Ascending aorta (tissue), 2 donors: ENCODE measurements at places on chromosomes 16 and 17. TPM values are rescaled to one million over a fixed set of nuclear protein-coding genes. Genes with fewer than 3 reads are reported as not detected.

DNA sequence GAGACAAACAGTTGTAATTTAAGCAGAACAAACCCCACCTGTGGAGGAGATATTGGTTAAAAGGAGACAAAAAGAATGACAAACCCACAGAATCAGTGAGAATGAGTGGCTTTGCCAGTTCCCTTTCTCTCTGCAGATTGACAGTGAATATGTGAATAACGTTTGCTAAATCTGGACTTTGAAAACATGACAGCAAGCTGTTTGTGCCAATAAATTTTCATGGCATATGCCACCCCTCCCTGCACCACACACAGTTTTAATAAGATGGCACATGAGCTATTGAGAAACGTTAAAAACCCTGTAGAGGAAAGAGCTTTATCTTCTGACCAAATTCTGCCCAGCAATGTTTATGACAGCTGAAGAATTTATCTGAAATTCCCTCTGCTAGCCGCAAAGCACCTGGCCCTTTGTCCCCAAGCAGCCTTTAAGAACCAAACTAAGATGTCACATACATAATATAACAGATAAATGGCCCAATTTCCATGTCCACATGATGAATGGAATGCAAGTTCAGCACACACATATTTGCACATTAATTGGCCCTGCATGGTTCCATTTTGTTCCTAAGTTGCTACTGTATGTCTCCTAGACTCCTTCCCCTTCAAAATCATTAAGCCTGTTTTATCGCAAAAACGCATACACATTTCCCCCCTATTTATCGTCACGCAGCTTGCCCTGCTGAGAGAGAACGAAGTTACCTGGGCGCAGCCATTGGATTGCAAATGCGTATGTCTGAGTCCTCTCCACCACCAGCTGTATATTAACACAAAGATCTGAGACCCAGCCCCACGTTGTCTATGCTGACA is 773.5 kb upstream of the EEF2KMT start:
- no peaks in the 10 kb centered on the region for H3K4me1 ChIP-seq
- no peak for DNase-seq
- H3K4me3 ChIP-seq: no peak overlapping the region
- no peak overlapping the region for H3K27ac ChIP-seq
- H3K36me3 ChIP-seq: no peaks in the 10 kb centered on the region

DNA sequence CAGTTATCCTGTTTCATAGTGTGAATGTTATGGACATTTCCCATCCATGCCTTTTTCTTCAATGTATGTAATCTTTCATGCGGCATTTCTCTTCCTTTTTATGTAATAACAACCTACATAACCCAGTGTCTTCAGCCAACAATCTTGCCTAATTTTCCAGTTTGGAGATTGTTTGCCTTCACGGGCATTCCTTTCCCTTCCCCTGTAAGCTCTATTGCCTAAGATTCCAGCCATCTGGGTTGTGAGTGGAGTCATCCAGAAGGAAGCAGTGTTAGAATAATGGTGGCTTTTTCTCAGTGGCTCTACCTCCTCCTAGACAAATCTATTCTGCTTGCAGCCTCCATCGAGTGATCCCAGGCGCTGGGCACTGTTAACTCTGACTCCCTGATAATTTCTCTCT is 22.3 kb downstream of the SYCE1L start:
- no peak overlapping the region for H3K4me3 ChIP-seq
- DNase-seq: no peak

- H3K4me3 ChIP-seq: no peak overlapping the region
- no peak overlapping the region for H3K27ac ChIP-seq
- H3K27me3 ChIP-seq: no peaks in the 10 kb centered on the region
- no peak for DNase-seq
- H3K36me3 ChIP-seq: peaks cover 21% of the 10 kb centered on the region
Observed at GRCh38 chr17:2388683-2389055, 12.2 kb downstream of the MNT start.

DNA sequence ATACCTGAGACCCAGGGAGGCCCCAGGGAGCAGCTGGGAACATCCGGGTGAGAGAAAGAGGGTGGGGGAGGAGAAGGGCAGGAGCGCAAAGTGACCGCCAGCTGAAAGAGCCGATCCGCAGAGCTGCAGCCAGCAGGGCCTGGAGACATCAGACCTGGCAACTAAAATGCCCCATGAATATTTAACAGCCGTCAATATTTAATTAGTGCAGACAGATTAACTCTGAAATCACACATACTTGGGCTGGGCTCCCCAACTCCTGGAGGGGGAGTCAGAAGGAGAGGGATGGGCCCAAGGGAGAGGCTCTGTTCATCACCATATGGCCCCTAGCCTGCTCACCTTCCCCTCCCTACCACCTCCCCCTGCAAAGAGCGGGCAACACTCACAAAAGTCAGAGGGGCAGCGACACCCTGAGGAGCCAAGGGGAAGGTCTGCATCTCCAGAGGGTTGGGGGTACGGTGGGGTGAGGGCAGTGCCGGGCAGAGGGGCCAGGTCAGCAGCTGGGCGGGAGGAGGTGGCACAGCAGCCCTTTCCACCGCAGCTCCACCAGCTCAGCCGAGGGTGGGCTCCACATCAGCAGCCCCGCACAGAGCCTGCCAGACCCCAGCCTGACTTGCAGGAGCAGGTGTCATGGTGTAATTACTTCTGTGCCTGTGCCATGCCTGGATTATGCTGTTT is 61.9 kb upstream of the CCL1 start:
- H3K4me1 ChIP-seq: no peaks in the 10 kb centered on the region
- H3K36me3 ChIP-seq: no peaks in the 10 kb centered on the region
- H3K27ac ChIP-seq: no peak overlapping the region
- H3K27me3 ChIP-seq: no peaks in the 10 kb centered on the region
- DNase-seq: no peak

DNA sequence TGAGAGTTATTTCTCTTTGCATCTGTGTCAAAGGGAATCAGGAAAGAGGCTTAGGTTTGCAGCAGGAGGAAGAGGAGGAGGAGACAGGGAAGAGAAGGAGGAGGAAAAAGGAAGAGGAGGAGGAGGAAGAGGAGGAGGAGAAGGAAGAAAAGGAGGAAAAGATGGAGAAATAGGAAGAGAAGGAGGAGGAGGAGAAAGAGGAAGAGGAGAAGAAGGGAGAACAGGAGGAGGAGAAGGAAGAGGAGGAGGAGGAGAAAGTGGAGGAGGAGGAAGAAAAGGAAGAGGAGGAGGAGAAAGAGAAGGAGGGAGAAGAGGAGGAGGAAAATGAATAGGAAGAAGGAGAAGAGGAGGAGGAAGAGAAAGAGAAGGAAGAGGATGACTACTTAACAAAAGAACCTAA is 459.1 kb downstream of the GRIN2A start:
- H3K27ac ChIP-seq: no peak overlapping the region
- no peaks in the 10 kb centered on the region for H3K27me3 ChIP-seq
- H3K4me3 ChIP-seq: no peak overlapping the region
- H3K36me3 ChIP-seq: no peaks in the 10 kb centered on the region
- DNase-seq: no peak

DNA sequence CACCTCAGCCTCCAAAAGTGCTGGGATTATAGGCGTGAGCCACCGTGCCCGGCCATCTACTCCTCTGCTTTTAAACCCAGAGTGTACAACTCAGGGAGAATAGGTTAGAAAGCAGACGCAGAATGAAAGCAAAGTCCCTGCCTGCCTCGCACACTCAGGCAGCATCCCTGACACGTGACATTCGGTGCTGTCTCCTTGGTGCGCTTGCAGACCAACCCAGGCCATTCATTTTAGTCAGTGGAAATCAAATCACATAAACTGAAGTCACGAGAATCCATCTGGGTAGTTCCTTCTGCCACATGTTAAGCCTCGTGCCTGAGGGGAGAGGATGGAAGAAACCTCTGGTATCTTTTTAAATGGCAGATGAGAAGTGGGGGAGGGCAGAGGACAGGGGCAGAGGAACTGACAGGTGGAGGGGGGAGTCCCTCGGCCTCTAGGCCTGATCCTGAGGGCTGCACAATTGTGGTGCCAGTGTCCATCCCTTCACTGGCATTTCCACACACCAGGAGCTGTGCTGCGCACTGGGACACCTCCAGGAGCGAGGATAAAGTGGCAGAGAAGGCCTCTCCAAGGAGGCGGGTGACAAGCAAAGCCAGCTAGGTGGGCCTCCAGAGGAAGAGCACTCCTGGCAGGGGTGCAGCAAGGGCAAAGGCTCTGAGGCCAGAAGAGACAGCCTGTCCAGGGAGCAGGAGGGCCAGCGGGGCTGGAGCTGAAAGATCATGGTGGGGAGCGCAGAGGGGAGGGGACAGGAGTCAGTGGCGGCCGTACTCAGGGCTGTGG is 196.3 kb downstream of the KATNIP start:
- peaks cover 9% of the 10 kb centered on the region for H3K36me3 ChIP-seq
- no peak overlapping the region for H3K27ac ChIP-seq
- H3K4me3 ChIP-seq: no peak overlapping the region
- H3K27me3 ChIP-seq: no peaks in the 10 kb centered on the region

DNA sequence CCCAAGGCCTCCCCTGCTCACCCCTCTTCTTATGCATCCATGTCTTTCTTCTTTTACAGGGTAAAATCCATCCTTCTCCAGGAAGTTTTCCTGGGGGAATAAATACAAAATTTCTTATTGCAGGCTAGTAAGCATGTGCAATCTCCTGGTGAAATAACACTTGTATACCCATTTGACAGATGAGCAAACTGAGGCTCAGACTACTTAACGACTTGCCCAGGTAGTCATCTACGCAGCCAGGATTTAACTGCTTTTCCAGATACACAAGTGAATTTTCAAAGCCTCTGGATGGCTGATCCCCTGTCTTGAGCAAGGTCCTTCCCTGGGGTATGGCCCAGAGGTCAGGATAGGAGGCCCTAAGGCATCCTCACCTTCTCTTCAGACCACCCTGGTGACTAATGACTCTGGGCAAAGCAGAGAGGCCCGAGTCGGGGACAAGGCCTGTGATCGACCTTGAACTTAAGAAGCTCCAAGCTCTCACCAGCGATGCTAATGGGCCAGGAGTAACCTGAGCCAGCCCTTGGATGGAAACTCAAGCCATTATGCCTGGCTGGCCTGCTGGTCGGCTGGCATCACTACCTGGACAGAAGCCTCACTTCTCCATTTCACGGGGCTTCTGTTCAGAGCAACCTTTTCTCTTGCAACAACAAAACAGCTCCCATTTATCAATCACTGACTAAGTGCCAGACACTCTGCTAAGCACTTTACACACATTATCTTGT is 33.1 kb downstream of the ZNF423 start:
- H3K27ac ChIP-seq: no peak overlapping the region
- no peak overlapping the region for H3K4me3 ChIP-seq
- H3K4me1 ChIP-seq: peaks cover 11% of the 10 kb centered on the region
- no peaks in the 10 kb centered on the region for H3K36me3 ChIP-seq

ZSCAN10 gene
- total RNA-seq: not detected

OR3A2 gene
- not detected for total RNA-seq
